ENCODE measurements at places on chromosomes 7 and 10.

DNA sequence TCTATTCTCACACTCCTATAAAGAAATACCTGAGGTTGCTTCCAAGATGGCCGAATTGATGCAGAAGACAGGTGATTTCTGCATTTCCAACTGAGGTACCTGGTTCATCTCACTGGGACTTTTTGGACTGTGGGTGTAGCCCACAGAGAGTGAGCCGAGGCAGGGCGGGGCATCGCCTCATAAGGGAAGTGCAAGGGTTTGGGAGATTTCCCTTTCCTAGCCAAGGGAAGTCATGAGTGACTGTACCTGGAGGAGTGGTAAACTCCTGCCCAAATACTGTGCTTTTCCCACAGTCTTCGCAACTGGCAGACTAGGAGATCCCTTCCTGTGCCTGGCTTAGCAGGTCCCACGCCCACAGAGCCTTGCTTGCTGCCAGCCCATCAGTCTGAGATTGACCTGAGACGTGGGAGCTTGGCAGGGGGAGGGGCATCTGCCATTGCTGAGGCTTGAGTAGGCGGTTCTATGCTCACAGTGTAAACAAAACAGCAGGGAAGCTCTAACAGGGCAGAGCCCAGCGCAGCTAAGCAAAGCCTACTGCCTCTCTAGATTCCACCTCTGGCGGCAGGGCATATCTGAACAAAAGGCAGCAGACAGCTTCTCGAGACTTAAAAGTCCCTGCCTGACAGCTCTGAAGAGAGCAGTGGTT is 152.2 kb downstream of the ARL4A start:
- no peak for DNase-seq

- DNase-seq = no peak
Measured at GRCh38 chr10:12980102-12980661, 21.3 kb downstream of the CCDC3 start.

DNA sequence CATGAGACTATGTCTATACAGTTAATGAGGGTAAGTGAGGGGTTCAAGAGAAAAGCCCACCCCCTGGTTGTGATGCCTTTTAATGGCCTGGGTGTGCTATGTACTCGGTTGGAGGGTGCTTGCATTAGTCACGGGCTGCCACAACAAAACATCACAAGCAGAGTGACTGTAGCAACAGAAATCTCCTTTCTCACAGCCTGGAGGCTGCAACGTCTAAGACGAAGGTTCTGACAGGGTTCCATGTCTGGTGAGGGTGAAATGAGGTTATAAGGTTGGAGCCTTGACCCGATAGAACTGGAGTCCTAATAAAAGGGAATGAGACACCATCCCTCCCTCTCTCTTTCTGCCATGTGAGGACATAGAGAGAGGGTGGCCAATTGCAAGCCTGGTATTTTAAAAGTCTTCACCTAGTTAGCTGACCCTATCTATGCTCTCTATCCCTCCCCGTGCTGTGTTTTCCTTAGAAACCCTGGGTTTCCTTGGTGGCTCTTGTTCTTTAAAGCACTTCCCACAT is 126.0 kb upstream of the GDF10 start:
- DNase-seq = no peak

DNA sequence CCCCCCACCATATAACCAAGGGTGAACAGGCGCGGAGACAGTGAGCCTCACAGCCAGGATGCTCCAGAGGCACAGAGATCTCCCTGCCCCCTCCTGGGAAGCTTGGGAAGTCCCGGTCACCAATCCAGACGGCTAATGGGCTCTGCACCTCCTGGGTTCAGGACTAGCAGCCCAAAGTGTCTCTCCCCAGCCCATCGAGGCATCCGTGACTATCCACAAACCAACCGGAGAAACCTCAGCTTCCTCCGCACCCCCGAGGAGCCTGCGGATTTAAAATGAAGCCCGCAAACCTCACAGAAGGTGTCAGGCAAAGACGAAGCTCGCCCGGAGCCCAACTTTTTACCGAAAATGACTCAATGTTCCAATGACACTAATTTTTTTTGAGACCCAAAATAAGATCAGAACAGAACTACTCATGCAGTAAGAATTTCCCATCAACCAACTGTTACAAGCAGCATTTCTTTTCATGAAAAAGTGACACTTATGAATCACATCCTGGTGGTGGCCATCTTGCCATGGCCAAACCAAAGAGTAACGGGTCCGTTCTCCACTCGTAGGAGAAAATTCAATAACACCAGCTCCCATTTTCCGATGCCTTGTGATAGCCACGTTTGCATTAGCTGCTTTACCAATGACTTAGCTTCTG is 6.0 kb downstream of the PDGFA start:
- no peak for DNase-seq

GRCh38 chr10:85635650-85636049 is 730.9 kb downstream of the GRID1 start:
- no peak for DNase-seq

- no peak for DNase-seq
Measured at GRCh38 chr10:113991091-113991860, 52.4 kb upstream of the ADRB1 start.

DNA sequence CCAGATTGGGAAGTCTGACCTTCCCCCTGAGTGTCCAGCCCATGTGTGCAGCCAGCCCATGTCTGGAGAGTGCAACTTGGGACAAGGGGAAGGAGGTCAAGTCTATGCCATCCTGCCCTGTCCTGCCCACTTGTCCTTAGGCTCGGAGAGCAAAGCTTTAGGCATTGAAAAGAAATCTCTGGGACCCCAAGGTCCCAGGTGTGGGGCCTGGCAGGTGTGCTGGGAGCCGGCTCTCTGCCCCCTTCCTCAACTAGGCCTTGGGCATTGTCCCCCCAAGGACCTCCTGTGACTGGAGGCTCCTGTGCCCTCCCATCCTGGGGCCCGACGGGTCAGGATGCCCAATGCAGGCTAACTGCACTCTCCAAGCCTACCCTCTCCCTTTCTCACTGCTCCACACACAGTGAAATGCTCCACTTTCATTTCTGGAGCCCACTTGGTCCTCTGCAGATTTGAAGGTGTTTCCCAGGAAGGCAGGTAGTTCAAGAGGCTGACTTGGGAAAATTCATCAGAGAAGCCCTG is 124.7 kb downstream of the PTPN20 start:
- DNase-seq = no peak

DNA sequence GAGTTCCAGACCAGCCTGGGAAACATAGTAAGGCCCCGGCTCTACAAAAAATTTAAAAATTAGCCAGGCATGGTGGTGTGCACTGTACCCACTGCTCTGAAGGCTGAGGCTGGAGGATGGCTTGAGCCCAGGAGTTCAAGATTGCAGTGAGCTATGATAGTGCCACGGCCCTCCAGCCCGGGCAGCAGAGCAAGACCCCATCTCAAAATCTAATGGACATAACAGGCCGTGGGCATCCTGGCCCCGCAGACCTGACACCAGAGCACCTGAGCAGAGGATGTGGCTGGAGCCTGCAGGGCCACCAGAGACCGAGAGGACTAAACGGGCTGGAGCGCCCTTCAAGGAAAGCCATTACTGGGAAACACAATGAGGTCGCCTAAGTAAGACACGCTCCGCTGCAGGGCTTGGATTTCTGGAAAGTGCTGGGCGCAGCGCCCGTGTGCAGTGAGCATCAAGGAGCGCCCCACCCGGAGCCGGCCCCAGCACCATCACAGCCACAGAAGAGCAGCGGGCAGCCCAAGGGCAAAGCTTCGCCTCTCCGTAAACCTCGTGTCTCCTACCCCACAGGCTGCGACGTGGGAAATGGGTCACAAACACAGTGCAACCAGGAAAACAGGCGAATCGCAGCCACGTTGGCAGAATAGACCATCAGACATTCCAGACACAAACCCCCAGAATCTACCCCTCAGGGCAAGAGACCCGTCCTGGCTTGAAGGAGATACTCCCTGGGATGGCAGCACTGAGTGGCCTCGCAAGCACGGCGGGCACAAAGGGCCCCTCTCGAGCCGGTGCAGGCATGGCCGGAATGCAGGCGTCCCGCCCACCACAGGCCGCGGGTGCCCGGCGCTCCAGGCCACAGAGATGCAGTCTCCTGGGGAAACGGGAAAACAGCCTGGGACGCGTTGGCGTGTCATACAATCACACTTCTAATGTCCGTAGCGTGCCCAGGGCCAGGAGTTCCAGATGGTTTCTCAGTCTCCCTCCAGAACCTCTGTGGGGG is 4.9 kb downstream of the RADIL start:
- no peak for DNase-seq

DNA sequence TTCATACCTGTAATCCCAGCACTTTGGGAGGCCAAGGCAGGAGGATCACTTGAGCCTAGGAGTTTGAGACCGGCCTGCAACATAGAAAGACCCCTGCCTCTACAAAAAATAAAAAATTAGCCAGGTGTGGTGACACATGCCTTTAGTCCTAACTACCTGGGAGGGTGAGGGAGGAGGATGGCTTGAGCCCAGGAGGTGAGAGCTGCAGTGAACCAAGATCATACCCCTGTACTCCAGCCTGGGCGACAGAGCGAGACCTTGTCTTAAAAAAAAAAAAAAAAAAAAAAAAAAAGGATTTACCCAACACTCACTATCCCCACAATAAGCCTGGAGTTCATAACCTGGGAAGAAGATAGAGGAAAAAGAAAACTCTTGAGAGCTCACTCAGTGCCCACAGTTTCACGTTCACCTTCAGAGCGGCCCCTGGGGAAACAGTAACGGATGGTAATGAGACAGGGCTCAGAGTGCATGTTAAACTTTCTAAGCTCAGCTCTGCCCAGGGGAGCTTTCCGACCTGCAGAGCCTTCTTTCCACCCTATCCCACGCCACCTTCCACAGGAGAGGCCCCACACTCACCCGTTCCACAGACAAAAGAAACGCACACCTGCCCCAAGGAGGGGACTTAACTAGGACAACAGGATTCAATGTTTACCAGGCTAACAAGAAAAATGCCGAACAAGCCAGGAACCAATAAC is 259.8 kb upstream of the KLF14 start:
- no peak for DNase-seq

- no peak for DNase-seq
Measured at GRCh38 chr10:73871295-73872189, 2.8 kb downstream of the CAMK2G start.

- no peak for DNase-seq
Measured at GRCh38 chr7:31126976-31127375, 74.9 kb downstream of the ADCYAP1R1 start.
